ENCODE measurements at places on chromosomes 4 and X. TPM values are rescaled to one million over a fixed set of nuclear protein-coding genes. Genes with fewer than 3 reads are reported as not detected.

DNA sequence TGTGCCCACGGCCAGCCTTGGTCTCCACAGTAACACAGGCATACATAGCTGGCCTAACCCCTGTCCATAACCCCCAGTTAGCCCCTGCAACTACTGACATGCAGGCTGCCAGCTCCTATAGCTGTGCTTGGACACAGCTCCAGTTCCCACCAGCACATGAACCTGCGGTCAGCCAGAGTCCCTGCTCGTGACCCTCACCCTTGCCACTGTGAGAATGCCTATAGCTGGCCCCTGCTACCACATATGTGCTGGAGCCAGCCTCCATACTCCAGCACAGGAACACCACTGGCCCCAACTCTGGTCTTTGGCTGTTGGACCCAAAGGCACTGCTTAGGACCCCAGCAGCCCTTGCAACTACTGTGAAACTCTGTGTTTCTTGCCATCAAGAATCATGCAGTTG lies 930.9 kb downstream of the ADGRL3 start:
- DNase-seq, result no peak

DNA sequence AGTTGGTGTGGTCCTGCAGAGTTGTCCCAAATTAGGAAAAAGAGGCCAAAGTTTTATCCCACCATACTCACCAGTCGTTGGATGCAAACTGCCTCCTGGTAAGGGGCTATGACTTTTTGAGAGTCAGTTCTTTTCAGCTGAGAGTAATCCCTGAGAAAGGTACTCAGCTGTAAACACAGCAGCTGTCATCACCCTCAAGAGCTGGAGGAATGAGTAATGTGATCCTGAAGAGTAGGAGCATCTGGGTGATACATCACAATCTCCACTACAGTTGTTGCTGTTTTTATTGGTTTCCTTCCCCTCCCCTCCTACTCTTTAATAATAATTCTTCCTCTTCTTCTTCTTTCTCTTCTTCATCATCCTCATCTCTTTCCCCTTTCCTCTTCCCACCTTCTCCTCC lies 5.7 kb downstream of the MAGEE1 start:
- no peak for DNase-seq

DNA sequence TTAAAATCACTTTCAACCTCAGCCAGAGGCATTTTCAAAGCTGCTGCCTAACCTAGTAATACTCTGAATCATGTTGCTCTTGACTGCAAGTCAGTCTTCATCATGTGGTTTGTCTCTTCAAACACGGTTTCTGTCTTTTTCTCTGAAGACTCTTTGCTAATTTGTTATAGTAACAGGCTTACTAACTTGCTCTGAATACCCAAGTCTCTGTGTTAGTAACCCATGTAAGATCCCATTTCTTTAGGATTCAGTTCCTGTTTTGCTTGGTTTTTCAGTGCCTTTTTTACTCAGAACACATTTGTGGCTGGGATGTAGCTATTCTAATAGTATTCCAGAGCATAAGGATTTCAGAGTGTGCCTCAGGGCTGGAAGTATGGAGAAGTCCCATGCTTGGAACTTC lies 1450.6 kb upstream of the IGFBP7 start:
- DNase-seq, result no peak

GRCh38 chr4:82710197-82710929 lies 88.2 kb downstream of the SCD5 start:
- DNase-seq, result no peak

GRCh38 chr4:112206431-112206830 lies 25.2 kb upstream of the AP1AR start:
- DNase-seq, result no peak

DNA sequence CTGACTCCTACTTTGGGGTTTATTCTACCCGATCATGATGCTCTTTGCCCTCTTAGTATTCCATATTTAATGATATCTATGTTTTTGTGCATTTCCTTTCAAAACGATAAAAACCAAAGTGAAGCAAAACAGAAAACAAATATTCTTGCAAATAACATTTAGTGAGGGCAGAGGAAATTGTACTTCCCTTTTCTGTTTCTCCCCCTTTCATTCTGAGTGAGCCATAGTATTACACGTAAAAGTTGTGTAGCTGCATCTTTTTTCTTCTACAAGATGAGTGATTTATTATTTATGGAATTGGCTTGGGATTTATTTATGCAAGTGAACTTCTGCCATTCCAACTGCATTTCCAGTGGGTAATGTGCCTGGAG lies 109.9 kb downstream of the AFF2 start:
- DNase-seq, result no peak

DNA sequence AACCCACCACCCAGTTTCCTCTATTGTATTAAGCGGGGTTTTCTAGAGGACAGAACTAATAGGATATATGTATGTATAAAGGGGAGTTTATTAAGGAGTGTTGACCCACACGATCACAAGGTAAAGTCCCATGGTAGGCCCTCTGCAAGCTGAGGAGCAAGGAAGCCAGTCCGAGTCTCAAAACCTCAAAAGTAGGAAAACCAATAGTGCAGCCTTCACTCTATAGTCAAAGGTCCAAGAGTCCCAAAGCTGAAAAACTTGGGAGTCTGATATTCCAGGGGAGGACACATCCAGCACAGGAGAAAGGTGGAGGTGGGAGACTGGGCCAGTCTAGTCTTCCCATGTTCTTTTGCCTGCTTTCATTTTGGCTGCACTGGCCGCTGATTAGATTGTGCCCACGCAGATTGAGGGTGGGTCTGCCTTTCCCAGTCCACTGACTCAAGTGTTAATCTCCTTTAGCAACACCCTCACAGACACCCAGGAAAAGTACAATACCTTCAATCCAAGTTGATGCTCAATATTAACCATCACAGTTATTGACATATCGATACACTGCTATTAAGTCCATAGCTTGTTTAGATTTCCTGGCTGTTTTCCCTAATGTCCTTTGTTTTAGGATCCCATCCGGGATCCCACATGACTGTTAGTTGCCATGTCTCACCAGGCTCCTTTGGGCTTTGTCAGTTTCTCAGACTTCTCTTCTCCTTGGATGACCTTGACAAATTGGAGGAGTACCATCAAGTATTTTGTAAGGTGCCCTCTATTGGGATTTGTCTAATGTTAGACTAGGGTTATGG lies 12.2 kb downstream of the UCHL1 start:
- DNase-seq, result no peak

- DNase-seq, result peak; percentile 67
These were observed at the start of gene HDAC8 for GRCh38 chrX:72572248-72573157. HDAC8 (minus strand) TSS chrX:72572843; CDS start chrX:72572761, 82 bp downstream.

- no peak for DNase-seq
These were observed 168.5 kb downstream of the DHRSX start for GRCh38 chrX:2332252-2332651.

DNA sequence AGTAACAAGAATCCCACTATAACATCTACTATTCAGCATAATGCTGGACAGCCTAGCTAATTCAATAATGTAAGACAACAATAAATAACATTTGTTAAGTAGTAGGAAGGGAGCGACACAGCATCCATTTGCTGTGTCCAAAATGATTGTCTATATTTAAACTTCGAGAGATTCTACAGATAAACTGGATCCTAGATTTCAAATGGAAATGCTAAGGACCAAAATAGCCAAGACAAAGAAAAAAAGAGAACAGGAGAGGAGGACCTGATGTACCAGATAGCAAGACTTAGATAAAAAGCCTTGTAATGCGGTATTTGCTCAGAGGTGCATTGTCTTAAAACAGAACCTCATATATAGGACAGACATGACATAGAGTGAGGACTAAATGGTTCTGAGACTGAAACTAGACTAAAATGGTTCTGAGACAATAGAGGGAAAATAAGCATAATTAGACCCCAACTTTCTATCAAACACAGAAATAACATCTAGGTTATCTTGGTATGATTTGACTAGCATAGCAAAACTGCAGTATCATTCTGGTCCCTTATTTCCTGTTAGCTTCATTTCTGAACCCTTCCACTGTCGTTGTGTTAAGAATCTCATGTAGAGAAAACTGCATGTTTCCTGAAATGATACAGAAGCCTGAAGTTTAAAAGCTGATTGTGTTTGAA lies 3.8 kb downstream of the HPGDS start:
- DNase-seq, result no peak

GRCh38 chr4:1753294-1753696 lies 32.0 kb downstream of the TACC3 start:
- no peak for DNase-seq

DNA sequence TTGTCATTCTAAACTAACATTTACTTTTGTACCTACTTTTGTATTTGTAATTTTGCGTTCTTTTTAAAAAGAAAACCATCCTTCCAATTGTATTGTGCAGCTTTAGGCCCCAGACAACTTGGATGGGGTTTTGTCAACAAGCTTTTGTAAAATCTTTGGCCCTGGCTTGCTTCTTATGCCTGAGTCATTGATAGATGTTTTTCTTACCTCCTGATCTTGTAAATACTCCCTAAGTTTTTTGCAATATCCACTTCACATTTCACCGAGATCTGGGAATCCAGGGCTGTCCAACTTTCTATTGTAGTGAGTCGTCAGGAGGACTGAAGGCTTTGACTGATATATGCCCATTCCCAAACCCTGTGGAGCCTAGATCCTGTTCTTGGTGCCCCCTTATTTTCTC lies 126.9 kb upstream of the GUCY1A1 start:
- no peak for DNase-seq

DNA sequence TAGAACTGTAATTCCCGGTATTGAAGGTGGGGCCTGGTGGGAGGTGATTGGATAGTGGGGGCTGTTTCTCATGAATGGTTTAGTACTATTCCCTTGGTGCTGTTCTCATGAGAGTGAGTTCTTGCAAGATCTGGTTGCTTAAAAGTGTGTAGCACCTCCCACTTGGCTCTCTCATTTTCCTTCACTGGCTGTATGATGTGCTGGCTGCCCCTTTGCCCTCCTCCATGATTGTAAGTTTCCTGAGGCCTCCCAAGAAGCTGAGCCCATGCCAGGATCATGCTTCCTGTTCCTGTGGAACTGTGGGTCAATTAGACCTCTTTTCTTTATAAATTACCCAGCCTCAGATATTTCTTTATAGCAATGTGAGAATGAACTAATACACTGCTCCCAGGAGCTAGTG lies 8.7 kb downstream of the ANXA10 start:
- no peak for DNase-seq

GRCh38 chr4:67918428-67918827 lies 34.6 kb upstream of the TMPRSS11D start:
- no peak for DNase-seq

DNA sequence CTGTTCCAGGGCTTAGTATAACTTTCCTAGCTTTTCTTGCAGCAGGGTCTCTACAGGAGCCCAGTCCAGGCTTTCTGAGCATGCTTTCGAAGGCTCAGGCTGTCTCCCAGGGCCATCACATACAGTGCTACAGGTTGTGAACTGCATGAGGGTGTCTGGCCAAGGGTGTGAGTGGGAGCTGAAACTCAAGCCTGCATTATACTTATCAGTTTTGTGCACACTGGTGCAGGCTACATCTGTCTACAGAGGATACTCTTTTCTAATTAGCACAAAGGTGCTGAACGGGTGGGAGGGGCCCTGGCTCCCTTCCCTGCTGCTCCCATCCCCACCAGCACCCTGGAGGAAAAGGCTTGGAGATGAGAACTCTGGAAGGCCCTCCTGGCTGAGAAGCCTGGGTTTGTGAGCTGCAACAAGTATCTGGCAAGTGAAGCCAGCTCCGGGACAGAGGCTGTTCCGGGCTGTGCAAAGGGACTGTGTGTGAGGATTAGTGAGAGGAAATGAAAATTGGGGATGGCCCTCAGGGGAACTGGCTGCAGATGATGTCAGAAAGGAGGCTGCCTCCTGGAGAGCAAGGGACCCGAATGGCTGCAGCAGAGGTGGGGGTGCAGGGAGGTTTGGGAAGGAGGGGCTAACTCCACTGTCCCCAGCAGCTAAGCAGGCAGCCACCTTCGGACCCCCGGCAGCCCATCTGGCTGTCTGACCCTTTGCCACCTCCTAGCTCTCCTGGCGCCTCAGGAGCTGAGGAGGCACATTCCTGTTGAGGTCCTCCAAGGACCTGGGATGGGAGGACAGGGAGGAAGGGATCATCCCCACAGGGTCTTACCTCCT lies 68.5 kb downstream of the EFNB1 start:
- no peak for DNase-seq

DNA sequence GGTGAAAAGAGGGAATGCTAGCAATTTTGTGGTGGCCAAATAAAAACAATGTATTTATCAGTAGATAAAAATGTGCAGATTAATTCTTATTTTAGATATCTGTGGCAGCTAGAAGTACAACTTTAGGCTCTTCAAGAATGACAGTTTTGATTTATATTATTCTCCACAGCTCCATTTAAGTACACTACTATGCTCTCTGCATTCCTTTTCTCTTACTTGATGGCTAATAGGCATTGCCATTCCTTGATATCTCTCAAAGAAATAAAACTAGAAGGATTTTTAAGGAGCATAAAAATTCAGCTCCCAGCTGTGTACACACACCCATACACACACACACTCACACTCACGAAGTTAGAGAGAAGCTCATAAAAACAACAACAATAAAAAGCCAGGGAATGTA lies 59.4 kb upstream of the H2AZ1 start:
- no peak for DNase-seq

DNA sequence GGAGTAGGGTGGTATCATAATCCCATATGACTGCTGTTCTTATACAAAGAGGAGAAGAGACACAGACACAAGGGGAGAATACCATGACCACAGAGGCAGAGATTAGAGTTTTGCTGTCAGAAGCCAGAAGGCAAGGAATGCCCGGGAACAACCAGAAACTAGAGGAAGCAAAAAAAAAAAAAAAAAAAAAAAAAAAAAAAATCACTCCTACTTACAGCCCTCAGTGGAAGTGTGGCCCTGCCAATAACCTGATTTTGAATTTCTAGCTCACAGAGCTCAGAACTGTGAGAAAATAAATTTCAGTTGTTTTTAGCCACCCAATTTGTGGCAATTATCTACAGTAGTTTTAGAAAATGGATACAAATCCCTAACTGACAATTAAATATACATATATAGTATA lies 30.4 kb upstream of the UBE2NL start:
- DNase-seq, result no peak

DNA sequence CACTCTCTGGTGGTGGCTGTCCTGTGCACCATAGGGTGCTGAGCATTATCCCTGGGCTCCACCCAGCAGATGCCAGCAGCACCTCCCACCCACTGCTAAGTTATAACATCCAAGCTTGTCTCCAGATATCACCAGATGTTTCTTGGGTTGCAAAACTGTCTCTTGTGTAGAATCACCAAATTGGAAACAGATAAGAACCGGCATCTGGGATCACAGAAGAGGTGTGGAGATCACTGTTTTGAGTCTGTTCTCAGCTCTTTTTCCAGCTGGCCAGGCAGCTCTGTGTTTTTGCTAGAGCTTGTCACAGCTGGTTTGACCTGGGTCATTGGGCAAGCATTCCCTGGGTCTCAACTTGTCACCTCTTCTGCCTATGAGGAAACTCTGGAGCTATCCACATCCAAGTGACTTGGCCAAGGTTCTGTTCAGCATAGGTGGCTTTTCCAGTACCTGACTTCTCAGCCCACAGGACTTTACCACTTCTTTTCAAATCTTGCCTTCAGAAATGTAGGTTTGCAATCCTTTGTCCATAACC lies 15.3 kb upstream of the PUDP start:
- DNase-seq, result no peak

- DNase-seq, result no peak
These were observed 29.1 kb upstream of the ADH1C start for GRCh38 chr4:99381588-99382175.

FREM3 gene
- not detected for total RNA-seq

GLRB gene
- total RNA-seq, result not detected

CACNA1F gene
- total RNA-seq, result 0.12 TPM

SMIM43 gene
- not detected for total RNA-seq

CTAG1A gene
- total RNA-seq, result not detected

PHOX2B gene
- not detected for total RNA-seq

RIPPLY1 gene
- total RNA-seq, result not detected

All from activated CD4-positive, alpha-beta T cell treated with anti-CD3 and anti-CD28 coated beads, Interleukin-2, amount 10 ng/mL, durations not matched to agents 7 days and 5 days (primary cell).